ENCODE measurements at places on chromosomes 13 and 19. TPM values are rescaled to one million over a fixed set of nuclear protein-coding genes. Genes with fewer than 3 reads are reported as not detected.

- no peak for DNase-seq
Observed at GRCh38 chr19:35355791-35356460, 2.3 kb upstream of the FFAR3 start.

DNA sequence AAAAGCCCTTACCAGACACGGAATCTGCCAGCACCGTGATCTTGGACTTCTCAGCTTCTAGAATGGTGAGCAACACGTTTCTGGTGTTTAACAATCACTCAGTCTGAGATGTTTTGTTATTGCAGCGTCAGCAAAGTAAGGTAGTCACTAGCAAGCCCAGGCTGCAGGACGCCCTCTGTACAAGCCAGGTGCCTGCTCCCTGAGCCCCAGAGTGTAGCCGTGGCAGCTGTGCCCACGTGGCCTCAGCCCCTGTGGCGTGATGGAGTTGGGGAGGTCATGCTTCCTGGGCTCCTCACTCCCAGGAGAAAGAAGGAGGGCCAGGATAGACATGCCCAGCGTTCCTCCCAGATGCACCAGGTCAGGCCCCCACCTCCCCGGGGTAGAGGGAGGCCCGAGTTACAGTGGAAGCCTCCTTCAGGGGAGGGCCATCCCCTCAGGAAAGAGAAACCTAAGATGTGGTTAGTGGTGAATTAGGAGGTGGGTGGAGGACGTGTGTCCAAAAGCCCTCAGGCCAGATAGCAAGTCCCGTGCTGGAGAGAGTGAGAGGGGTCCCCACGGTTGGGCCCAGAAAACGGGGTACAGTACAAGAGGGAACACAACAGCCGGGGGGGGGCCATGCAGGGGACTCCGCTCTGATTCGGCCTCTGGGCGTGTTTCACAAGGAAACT is 169.6 kb upstream of the SOX1 start:
- no peak for DNase-seq

DNA sequence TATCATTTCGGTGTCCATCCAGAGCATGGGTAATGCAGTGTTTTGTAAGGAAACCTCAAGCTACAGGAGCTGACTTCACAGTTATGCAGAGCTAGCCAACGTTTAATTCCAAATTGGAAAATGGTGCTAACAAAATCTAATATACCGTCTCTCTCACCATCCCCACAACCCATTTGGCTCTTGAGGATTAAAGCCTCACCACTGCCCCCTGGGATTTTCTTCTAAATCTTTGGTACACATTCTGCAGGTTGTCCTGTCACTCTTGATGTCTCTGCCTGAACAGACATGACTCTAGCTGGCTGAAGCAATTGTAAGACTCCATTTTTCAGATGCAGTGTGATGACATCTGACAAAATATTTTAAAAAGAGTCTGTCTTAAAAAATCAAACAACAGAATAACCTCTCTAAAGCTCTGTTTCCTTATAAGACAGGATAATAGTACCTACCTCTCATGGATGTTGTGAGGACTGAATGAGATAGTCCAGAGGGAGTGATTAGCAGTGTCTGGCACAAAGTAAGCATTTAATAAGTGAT is 451.8 kb downstream of the SUCLA2 start:
- no peak for DNase-seq

DNA sequence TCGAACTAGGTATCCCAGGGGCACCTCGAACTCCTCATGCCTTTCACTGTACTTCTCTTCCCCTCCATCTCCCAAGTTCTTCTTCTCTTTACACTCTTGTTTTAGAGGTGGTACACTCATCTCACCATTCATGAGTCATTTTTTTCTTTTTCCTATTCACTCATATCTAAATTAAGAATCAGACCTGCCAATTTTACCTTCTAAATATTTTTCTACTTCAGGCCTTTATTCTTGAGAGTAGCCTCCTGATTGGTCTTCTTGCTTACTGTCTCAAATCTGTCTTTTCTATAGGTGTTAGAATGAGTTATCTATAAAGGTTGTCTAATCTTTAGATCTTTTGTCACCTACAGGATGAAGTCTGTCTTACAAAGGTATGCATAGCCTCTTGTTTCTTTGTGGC is 20.7 kb downstream of the TDRD3 start:
- no peak for DNase-seq

DNA sequence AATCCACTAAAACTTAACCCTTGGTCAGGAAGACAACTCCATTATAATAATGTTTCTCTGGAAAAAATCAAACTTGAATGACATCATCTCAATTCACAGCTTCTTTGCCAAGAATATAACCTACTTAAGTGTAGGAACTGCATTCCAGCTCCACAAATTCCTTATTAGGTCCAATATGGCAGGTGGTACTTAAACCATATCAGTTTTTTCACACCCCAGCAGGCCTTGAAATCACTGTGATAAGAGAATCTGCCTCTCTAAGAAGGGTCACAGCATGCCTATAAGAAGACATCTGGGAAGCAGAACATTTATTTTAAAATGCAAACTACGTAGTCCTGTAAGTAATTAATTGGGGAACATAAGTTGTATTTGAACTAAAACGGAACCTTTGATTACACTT is 687.8 kb downstream of the DIAPH3 start:
- DNase-seq: peak; percentile 44

GRCh38 chr13:31172001-31172400 is 10.3 kb upstream of the HSPH1 start:
- DNase-seq: no peak

GRCh38 chr13:112032186-112032993 is 34.6 kb upstream of the SOX1 start:
- DNase-seq: no peak

GRCh38 chr13:41674246-41674645 is 216.9 kb downstream of the RGCC start:
- DNase-seq: no peak

GRCh38 chr13:98913741-98914140 is 64.1 kb downstream of the DOCK9 start:
- DNase-seq: no peak

DNA sequence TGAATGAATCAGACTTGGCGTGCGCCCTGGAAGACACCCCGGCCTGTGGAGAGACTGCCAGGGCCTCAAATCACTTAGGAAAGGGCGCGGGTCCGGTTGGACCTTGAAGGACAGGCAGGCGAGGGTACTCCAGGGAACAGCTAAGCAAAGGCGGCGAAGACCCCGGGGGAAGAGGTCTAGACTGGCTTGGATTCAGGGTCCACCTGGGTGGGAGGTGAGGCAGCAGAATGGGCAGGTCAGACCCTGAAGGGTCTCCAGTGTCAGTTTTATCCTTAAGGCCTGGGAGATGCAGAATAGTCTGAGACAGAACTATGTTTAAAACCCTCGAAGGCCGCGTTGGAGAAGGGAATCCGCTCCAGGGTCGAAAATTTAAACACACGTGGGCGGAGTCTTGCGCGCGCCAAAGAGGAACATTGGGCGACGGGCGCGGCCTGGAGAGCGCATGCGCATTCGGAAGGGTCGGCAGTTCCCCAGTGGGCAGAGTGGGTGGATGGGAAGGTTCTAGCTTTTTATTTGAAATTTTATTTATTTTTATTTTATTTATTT is 567 bp upstream of the SMG9 start:
- peak; percentile 88 for DNase-seq

GRCh38 chr13:51243832-51244231 is 21.6 kb downstream of the FAM124A start:
- DNase-seq: no peak

GRCh38 chr19:11192957-11193939 is 4.1 kb downstream of the KANK2 start:
- no peak for DNase-seq

GRCh38 chr19:7337380-7338194 is 11.2 kb upstream of the ARHGEF18 start:
- DNase-seq: no peak

DNA sequence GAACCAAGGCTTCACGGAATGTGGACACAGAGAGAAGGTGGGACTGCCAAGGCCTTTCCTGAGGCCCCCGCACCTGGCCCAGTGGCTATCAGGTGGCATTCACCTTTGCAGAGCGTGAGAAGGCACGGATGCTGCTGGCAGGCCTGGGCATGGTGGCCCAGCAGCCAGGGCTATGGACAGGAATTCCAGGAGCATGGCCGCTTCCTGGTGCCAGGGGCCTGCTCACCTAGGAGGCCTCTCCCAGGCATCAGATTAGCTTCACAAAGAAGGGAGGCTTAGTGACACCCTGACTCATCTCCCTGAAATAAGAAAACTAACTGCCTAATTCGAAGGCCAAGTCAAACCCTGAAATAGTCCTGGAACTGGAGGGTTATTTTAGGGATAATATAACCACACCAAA is 155.8 kb downstream of the TEX29 start:
- DNase-seq: no peak

- no peak for DNase-seq
Observed at GRCh38 chr13:20782116-20782708, 8.5 kb upstream of the EEF1AKMT1 start.

- no peak for DNase-seq
Observed at GRCh38 chr19:9641810-9642209, 20.8 kb upstream of the ZNF561 start.

DNA sequence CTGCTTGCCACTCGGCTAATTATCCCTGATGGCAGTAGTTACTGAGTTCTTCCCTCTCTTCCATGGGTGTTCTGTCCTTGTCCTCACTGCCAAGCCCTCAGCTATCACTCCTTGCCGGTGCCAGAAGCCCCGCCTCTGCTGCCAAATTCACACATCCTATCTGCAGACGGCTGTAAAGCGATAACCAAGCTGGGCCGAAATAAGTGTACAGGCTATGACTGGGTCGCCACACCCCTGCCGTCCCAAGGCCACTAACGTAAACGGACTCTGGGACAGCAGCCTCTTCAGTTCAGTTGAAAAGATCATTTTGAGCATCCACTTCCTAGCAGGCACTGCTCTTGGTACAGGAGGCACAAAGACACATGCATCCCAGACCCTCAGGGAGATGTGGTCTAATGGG is 13.3 kb downstream of the SLC7A1 start:
- no peak for DNase-seq

DNA sequence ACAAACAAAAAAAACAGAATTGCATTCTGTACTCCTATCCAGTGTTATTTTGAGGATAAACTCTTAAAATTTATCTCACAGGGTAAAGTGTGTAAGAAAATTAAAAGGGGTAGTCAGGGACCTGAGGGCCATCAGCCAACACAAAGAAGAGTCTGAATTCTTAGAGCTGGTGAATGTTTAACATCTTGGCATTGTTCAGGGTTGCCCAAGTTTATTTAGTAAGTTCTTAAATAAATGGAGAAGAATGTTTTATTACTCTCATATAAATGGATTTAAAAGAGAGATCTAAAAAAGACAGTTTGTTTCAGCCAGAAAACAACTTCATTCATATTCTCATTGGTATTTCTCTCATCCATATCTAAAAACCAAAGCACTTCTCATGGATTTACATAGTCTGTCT is 171.7 kb downstream of the LACC1 start:
- no peak for DNase-seq

GRCh38 chr13:110816500-110816899 is 98.4 kb downstream of the ANKRD10 start:
- DNase-seq: no peak

- peak; percentile 74 for DNase-seq
Observed at GRCh38 chr19:46068345-46069258, 27.8 kb upstream of the IGFL4 start.

- peak; percentile 85 for DNase-seq
Observed at GRCh38 chr13:26985285-26985878, 186.2 kb downstream of the USP12 start.

- DNase-seq: no peak
Observed at GRCh38 chr13:101785858-101786257, 333.4 kb downstream of the ITGBL1 start.

GRCh38 chr19:13172346-13173138 is 22.3 kb downstream of the IER2 start:
- no peak for DNase-seq

B3GNT3 gene
- not detected for polyA plus RNA-seq

KLC3 gene
- 0.18 TPM for polyA plus RNA-seq

HTR2A gene
- polyA plus RNA-seq: 0.42 TPM

CEACAM16 gene
- 0.63 TPM for polyA plus RNA-seq

C5AR2 gene
- polyA plus RNA-seq: 0.30 TPM

ZNF578 gene
- polyA plus RNA-seq: 2.5 TPM

RETN gene
- 1.5 TPM for polyA plus RNA-seq

IGFL3 gene
- polyA plus RNA-seq: not detected

LILRB5 gene
- polyA plus RNA-seq: 9.0 TPM

ZNF211 gene
- 14.7 TPM for polyA plus RNA-seq

INSL3 gene
- not detected for polyA plus RNA-seq

KIR3DL2 gene
- not detected for polyA plus RNA-seq
